ENCODE measurements at places on chromosomes 4 and X.

DNA sequence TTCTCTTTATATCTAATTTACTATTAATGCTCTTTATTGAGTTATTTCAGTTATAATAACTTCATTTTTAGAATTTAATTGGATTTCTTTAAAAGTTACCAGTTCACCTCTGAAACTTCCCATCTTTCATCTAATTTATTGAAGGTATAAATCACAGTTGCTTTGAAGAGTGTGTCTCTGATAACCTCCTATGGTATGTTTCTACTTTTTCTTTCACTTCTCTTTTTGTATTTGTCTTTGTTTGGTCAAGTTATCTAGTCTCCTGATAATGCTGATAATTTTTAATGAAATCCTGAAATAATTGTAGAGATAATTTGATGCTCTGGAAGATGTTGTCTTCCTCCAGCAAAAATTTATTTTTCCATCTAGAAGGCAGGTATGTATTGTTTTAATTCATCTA lies 141.6 kb upstream of the NPY2R start:
- DNase-seq = no peak

DNA sequence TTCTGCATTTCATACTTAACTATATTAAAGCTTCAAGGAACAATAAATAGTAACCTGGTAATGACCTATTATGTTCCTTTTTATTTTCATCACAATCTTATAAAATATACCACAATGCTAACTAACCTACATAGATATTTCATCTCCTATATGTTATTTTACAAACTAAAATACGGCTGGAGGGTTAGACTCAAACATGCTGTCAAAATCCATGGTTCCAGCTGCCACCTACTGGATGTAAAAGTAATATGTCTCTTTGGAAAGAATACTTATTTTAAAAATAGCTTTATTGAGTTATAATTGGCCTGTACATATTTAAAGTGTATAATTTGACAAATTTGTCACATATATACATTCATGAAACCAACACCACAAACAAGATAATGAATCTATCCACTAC lies 15.0 kb downstream of the RGN start:
- peak; percentile 21 for DNase-seq

- DNase-seq = no peak
Observed at GRCh38 chr4:162056990-162057389, 106.8 kb downstream of the FSTL5 start.

DNA sequence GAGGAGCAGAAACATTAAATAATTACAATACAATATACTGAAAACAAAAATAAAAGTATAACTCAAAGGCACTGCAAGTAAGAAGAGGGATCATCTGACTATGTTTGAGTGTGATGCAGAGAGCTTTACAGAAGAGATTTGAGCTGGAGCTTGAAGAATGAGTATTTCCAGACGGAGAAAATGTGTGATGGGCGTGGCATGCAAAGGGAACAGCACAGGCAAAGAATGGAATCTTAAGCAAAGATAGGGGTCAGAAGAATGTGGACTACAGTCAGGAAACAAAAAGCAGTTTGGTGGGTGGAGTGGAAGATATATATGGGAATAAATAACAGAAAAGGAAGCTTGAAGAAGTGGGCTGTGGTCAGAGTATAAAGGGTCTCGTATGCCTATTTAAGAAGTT lies 45.5 kb downstream of the OPHN1 start:
- DNase-seq = no peak

GRCh38 chr4:74038086-74038424 lies 434 bp downstream of the CXCL3 start:
- peak; percentile 20 for DNase-seq

- DNase-seq = no peak
Observed at GRCh38 chr4:38534344-38535045, 129.5 kb upstream of the KLF3 start.

DNA sequence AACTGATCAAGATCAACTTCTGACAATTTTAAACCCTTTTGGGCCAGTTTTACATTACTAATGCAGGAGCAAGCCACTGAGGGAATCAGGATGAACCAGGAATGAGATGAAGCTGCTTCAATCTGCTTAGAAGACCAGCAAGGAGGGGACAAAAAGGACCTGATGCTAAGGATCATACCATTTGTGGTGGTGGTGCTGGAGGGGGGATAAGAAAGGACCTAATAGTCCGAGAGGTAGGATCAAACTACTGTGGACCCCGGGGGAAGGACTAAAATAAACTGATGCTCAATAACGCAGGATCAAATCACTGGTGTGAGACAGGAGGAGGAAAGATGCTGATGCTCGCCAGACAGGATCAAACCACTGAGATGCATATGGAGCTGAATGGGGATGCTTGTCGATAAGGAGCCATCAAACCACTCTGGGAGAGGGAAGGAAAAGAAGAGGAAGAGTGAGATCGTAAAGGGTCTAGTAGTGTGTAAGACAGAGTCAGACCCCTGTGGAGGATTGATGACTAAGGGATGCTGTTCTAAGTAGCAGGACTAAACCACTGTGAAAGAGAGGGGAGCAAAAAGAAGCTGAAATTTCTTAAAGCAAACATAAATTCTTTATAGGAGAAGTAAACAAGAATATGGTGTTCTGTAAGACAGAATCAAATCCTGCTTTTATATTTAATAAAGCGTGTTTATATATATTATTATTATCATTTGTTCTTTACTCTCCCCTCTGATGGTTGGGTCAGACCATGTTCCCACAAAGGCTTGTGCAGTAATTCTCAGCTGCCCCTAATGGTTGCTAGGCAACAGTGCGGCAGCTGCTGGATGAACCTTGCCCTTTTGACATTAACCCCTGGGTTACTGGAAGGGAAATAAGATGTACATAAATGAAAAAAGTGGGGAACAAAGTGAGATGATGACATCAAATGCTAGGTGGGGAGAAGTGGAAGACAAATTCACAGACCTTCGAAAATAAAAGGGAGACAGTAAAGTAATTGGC lies 432.5 kb upstream of the FGF16 start:
- DNase-seq = no peak

- no peak for DNase-seq
Observed at GRCh38 chr4:6119507-6120020, 80.8 kb downstream of the JAKMIP1 start.

DNA sequence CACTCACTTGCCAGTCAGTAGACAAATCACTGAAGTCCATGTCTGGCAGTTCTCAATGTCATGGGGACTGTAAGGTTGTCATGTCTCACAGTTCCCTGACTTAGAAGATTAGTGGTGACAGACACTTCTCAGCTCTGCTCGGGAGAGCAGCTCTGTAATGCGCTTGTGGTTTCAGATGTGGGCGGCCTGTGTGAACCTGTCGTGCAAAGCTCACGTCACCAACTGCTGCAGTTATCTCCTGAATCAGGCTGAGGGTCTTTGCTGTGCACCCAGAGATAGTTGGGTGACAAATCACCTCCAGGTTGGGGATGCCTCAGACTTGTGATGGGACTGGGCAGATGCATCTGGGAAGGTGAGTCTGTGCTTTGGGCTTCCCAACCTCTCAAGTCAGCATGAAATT lies at the start of gene IL9R:
Gene IL9R (plus strand): TSS at position 261 of the 400 bp plus-strand sequence. CDS start 64 bp downstream, at position 325.
- DNase-seq = no peak

GRCh38 chr4:176622251-176622948 lies 170.3 kb downstream of the VEGFC start:
- no peak for DNase-seq

- no peak for DNase-seq
Observed at GRCh38 chrX:793216-793770, 162.7 kb downstream of the SHOX start.

GRCh38 chr4:26779674-26780073 lies 81.0 kb upstream of the STIM2 start:
- no peak for DNase-seq

DNA sequence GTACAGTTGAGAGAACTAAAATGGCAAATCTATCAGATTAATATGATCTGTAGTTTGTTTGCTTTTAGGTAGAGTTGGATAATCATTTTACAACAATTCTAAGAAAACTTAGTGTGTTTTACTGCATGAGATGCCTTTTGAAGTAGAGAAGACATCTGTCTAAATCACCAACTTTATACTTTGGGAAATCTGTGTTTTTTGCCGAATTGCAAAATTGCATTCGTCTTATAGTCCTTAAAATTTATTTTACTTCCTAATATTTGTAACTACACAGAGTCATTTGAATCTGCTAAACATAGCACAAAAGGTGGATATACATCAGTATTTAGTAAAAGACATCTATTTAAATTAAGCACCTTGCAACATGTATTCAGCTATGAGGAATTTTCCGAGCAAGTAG lies 100.0 kb downstream of the CCSER1 start:
- no peak for DNase-seq

DNA sequence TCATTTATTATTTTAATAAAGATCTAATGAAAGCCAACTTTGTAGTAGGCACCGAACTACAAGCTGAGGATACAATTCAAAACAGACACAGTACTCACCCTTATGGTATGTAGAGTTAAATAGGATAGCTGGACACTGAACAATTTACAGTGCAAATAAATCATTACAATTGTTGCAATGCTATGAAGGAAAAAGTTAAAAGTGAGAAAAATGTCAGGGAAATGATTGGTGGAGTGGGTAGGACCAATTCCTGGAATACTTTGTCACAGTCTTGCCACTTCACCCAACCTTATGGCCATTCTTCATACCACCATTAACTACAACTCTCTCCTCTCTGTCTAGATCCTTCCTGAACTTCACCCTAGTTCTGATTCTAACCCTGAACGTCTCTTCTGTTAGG lies 70.1 kb upstream of the CCSER1 start:
- DNase-seq = no peak

- DNase-seq = no peak
Observed at GRCh38 chr4:100985576-100985975, 361.8 kb downstream of the PPP3CA start.

- DNase-seq = peak; percentile 49
Observed at GRCh38 chr4:11566444-11567022, 137.8 kb upstream of the HS3ST1 start.

GRCh38 chr4:89303814-89304388 lies 3.7 kb downstream of the GPRIN3 start:
- peak; percentile 65 for DNase-seq

- no peak for DNase-seq
Observed at GRCh38 chr4:28313729-28314713, 1453.4 kb downstream of the STIM2 start.

GRCh38 chr4:13367244-13367643 lies 116.9 kb downstream of the RAB28 start:
- DNase-seq = no peak

- DNase-seq = no peak
Observed at GRCh38 chr4:70522626-70523025, 4.3 kb downstream of the AMTN start.

Data from suppressor macrophage (primary cell).